ENCODE measurements at places on chromosomes 16 and 17.

DNA sequence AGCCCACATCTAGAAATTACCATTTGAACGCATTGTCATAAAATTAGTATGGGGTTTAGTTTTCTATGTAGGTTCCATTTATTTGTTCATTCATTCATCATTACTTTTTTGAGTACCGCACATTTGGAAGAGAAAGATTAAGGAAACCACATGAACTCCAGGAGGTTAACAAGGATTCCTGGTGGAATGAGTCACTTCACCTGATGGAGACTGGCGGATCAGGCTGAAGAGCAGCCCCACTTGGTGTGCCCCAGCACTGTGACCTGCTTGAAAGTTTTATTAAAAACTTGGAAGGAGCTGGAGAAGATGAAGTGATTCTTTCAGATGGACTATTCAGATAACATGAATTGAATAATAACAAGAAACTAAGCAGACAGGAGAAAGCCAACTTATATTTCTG lies 293.6 kb upstream of the CDH11 start:
- DNase-seq, result no peak

GRCh38 chr17:79410681-79411080 lies 200.2 kb downstream of the RBFOX3 start:
- no peak for DNase-seq

DNA sequence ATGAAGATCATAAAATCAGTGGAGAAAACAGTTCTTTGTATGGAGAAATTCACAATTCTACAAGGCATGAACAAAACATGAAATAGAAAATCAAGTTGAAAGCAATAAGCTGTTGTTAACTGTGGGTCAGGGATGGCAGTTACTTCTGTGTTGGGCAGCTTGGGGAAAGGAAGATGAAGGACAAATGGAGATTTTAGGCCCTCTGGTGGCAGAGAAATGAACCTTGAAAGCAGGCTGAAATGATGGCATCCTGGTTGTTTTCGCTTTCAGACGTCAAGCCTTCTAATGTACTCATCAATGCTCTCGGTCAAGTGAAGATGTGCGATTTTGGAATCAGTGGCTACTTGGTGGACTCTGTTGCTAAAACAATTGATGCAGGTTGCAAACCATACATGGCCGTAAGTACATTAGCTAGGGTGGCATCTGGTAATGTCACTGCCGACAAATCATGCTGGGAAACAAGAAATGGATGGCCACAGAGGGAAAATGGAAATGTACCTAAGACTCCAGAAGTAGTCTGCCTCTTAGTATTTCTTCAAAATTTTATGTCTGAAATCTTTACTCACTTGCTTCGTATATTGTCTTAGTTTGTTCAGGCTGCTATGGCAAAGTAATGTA lies 108.9 kb downstream of the MAP2K6 start:
- no peak for DNase-seq

GRCh38 chr17:68295086-68295485 lies 3.8 kb downstream of the ARSG start:
- no peak for DNase-seq

DNA sequence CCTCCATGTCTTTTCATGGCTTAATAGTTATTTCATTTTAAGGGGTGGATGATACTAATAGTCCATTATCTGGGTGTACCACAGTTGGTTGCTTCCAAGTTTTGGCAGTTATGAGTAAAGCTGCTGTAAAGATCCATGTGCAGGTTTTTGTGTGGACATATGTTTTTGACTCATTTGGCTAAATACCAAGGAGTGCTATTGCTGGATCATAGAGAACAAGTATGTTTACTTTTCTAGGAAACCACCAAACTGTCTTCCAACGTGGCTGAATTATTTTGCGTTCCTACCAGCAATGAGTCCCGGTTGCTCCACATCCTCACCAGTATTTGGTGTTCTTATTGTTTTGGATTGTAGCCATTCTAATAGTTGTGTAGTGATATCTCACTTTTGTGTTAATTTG lies 181.9 kb downstream of the SPECC1 start:
- no peak for DNase-seq

GRCh38 chr17:21539146-21539545 lies 153.2 kb upstream of the KCNJ18 start:
- DNase-seq, result no peak

DNA sequence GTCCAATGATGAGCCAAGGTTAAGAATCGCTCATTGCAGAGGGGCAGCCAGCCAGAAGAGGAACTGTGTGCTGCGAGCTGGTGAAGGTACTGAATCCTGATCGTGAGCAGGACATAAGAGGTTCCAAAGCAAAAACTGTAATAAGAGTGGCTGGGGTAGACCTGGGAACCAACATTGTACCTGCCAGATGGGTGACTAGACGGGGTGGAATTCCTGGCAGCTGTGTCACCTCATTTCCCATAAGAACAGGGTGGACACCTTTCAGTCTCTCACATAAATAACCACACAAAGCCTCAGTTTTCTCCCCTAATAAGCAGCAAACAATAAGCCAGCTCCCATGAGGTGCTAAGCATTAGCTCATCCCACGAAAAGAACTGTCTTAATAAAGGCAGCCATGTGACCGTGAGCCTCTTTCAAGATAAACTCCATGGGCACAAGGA lies 290.3 kb downstream of the SOX9 start:
- no peak for DNase-seq

DNA sequence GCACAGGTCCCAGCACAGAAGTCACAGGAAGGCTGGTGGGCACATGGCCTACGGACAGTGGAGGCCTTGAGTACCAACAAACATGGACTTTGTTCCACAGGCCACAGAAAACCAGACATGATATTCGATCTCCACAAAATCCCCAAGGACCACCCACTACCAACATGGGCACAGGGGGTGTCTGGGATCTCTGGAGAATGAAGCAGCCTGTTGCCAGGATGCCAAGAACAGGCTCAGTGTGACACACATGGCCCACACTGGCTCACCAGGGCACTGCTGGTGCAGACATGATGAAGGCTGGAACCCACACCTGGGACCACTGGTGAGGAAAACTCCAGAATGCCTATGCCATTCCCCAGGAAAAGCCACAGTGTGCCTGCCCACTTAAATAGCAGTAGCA lies 120.2 kb downstream of the C16orf78 start:
- no peak for DNase-seq

DNA sequence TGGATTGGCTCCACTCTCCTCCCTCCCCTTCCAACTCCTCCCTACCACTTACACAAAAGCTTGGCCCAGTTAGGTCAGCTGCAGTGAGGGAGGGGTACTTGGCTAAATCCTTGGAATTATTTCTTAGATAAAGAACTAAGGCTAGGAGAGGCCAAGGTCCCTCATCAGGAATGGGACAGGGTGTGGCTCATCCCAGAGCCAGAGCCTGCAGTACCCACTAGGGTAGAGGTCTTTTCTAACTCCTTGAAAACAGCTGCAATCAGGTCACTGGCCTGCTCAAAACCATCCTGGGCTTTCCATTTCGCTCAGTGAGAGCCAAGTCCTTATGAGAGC lies 1.9 kb upstream of the SLC46A1 start:
- no peak for DNase-seq

- peak; percentile 98 for DNase-seq
Observed at GRCh38 chr17:18038861-18039534, at the start of the genes ATPAF2 and GID4. ATPAF2 (minus strand) TSS chr17:18039168; CDS start chr17:18039013, 155 bp downstream. GID4 (plus strand) TSS chr17:18039408; CDS start chr17:18039465, 57 bp downstream.

GRCh38 chr16:29645694-29646187 lies 17.3 kb upstream of the SPN start:
- no peak for DNase-seq

- DNase-seq, result no peak
Observed at GRCh38 chr17:77354670-77355455, 214.1 kb downstream of the SEC14L1 start.

- DNase-seq, result no peak
Observed at GRCh38 chr16:85259832-85260167, 147.5 kb upstream of the CIBAR2 start.

- no peak for DNase-seq
Observed at GRCh38 chr16:56600398-56600999, 7.9 kb upstream of the MT2A start.

GRCh38 chr16:26701243-26701886 lies 365.4 kb upstream of the C16orf82 start:
- DNase-seq, result no peak

DNA sequence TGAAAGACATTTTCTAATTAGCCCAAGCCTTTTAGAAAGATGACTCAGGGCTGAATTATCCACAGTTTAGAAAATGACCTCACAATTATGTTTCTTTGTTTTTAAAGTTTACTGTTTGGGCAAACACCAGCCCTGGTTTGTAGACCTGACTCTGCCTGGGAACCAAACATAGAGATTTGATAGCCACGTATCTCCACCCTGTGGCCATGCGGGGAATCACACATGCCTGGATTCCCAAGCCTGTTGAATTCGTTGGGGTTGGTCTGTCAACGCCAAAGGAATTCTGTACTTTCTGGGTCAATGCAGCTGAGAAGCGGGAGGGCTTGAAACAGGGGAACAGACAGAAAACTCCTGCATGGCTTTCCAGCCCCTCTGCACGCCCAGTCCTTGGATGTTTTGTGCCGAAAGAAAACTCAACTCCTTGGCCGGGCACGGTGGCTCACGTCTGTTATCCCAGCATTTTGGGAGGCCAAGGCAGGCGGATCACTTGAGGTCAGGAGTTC lies 26.9 kb downstream of the CD300A start:
- peak; percentile 44 for DNase-seq

GRCh38 chr16:57038166-57038565 lies 48.8 kb downstream of the NLRC5 start:
- no peak for DNase-seq

DNA sequence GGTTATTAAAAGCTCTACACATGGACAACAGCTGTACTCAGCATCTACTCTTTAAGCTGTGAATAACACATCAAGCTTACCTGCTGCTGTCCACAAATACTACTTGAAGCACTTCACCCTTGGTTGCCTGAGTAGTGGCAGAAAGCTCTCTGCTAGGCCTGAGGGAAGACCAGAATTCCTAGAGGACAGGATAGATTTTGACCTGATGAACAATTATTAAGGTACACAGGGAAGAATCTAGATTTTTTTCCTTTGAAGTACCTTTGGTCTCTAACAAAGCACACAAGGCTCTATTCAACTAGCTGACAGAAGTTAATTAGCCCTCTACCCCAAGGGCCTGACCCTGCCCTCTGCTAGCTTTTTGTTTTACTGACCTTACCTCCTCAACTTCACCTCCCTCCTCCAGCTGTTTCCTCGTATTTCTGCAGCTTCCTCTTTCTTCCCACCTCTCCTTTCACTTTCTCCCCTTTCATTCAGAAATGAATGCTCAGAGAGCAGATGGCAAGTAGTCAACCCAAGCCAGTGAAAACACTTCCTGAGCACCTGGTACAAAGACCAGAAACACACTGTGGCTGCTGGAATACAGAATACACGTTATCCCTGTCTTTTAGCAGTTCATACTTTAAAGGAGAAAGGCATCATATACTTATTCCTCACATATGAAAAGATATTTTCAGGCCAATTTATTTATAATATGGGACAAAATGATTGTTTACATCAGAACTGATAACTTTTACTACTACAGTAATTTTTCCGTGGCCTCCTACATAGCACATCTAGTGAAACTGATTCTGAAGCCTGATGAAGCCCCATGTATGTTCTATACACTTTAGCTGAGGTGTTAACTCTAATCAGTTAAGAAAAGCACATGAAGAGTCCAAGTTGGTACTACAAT lies 5.7 kb upstream of the VEZF1 start:
- DNase-seq, result no peak

- DNase-seq, result peak; percentile 74
Observed at GRCh38 chr17:44779211-44780025, 20.6 kb downstream of the ADAM11 start.

DNA sequence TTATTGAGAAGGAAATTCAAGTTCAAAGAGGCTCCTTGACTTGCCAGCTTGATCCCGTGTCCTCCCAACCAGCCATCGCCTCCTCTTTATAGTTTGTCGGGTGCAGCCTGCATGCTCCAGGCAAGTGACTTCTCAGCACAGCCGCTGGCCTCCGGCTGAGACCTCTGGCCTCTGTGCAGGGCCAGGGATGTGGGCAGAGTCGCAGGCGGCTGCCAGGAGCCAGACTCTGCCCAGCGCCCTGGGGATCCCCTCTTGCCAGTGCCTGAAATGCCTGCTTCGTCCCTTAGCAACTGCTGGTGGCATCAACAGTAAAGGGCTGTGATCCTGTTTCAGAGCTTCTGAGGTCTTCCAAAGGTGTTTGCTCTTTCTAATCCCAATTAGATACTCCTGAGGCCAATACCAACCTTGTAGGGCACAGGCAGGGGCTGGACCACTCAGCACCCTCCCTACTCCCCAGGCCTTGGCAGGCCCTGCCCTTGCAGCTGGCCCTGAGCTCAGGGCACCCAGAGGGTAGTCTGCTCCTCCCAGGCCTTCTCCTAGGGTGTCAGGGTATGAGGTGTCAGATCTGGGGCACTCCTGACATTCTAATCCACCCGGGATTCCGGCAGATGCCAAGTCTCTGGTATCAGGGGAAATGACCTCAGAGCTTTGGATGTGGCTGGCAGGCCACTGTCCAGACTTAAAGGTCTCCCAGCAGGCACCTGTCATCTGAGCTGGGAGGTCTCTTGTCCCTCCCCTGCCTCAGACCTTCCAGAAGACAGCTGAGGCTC lies 68.0 kb upstream of the SIAH1 start:
- no peak for DNase-seq

- no peak for DNase-seq
Observed at GRCh38 chr16:16988963-16989362, 481.8 kb downstream of the XYLT1 start.

GRCh38 chr16:28202147-28202746 lies 9.5 kb downstream of the XPO6 start:
- no peak for DNase-seq

GRCh38 chr17:70059071-70059470 lies 16.0 kb upstream of the KCNJ16 start:
- DNase-seq, result no peak

DNA sequence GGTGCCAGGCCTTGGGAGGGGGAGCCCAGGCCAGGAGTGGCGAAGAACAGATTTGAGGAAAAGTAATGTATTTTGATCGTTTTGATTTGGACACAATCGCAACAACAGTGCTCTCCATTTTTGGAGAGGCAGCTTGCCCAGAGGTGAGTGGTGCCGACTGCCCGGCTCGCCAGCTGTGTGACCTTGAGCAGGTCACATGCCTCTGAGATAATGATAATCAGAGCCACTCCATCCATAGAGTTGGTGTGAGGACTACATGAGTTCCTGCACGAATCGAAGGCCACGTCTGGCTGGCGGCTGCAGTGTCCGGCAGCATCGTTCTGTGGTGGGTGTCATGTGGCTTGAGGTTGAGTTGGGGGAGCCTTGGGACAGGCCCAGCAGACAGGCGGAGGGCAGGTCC lies 20.7 kb downstream of the LLGL2 start:
- no peak for DNase-seq

DNA sequence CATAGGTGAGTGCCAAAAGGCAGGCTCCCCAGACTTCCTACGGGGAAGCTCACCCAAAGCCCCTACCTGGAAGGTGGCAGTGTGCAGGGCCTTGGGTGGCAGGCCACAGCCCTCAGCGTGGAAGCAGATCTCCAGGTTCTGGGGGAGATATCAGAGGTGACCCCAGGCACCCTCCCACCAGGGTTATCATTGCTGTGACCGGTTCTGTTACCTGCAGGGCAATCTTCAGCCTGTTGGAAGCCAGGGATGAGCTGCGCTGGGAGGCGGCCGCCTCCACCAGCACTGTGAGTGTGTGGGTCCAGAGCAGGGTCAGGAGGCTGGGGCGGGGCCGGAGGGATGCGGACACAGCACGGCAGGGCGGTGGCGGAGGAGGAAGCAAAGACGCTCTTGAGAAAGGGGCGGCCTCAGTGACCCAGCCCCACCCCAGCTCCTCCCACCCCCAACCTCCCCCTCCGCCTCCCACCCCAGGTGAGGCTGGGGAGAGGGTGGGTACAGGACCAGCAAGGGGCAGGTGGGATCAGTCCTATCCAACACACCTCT lies 13.1 kb downstream of the UNC13D start:
- DNase-seq, result no peak

Measured in activated CD4-positive, alpha-beta T cell treated with anti-CD3 and anti-CD28 coated beads, Interleukin-2, amount 50 U/mL, for 24 hours (primary cell).